Activated T-helper 1 cell treated with anti-CD3 and anti-CD28 coated beads, Interleukin-2, amount 50 U/mL, for 16 hours (primary cell): ENCODE measurements at places on chromosomes 7 and 10.

DNA sequence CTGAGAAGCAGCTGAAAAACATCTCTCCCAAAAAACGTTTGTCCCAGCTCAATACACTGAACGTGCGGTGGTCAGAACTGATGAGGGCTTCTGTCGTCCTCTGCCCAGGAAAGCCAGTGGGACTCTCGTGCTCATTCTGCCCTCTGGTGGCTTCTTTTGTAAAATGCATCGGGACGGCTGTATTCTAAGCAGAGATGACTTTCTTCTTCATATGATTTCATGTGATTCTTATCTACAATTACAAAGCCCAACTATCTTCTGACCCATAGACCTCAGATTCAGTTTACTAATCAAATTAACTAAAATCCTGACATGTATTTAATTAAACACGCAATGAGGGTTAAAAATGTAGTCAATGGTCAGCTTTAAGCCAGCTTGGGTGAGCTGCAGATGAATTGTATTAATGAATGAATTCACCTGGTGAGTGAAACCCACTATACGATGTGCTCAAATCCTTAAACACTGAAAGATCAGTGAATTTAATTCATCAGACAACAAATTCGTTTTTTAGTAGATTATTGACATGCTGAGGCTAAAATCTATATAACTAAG lies 117.6 kb upstream of the FAM204A start:
- peak; percentile 5 for DNase-seq

- DNase-seq, result no peak
Observed at GRCh38 chr7:13560441-13560840, 429.0 kb downstream of the ETV1 start.

DNA sequence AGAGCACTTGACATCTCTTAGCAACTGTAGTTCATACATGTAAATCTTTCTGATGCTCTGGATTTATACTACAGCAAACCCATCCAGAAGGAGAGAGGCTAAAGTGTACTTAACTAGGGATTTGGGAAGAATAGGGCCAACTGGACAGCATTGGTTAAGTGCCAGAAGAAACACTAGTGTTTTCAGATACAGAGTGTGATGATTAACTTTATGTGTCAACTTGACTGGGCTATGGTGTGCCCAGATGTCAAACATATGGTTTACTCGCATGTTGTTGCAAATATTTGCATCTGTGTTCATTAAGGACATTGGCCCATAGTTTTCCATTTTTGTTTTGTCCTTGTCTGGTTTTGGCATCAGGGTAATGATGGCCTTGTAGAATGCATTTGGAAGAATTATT lies 384.7 kb upstream of the KCND2 start:
- no peak for DNase-seq

DNA sequence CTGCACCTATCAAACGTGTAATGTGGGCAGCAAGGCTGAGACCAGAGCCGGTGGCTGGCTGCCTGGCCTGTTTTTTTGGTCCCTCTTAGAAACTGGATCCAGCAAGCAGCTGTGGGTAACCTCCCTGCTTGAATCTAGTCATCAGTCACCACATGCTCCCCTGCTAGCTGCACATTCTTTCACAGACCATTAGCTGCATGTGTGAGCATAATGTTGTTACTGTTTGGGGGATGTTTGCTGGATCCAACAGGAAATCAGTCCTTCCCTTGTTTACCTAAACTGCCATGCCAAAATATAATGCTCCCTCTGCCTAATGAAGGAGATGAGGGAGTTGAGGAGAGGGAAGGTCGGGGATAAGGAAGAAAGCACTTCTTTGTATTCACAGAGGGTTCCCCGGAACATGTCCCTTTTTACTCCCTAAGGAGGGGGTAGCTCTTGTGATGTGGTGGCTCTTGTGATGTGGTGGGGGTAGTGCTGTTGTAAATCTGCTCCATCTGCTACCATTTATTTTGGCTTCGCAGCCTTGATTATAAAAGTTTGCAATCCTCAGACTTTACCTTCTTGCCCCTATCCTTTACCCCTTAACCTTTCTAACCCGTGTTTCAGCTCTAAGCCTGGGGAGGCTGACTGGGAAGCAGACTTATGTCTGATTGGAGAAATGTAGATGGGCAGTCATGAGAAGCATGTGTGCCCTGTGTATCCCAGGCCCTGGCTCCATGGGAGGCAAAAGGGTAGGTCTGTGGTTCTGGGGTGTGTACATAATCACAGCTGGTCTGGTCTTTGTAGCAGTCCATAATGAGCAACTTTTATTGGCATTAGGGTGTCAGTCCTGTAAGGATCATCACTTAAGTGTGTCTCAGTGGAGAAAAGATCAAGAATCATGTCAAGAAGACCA lies 20.8 kb downstream of the LOXL4 start:
- DNase-seq, result no peak

GRCh38 chr7:121329191-121330052 lies 622 bp downstream of the WNT16 start:
- no peak for DNase-seq

DNA sequence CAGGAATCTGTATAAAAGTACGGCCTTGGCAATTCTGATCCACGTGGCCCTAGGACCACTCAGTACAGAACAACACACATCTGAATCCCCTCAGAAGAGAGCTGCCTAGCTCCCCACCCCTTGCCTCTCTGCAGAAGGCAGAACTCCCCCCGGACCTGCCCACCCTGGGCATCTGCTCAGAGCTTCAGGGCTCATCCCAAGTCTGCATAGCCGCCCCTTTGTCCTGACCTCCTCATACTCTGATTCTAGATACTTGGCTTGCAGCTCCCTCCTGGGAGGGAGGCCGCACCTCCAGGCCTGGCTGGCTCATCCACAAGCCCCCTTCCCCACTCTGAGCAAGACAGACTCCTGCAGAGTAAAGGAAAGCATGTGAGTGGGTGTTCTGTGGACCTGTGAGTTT lies 49.6 kb downstream of the GRID1 start:
- DNase-seq, result no peak

- no peak for DNase-seq
Observed at GRCh38 chr7:116576350-116577319, 51.8 kb downstream of the CAV1 start.

GRCh38 chr10:18005445-18005780 lies 53.7 kb downstream of the SLC39A12 start:
- no peak for DNase-seq

DNA sequence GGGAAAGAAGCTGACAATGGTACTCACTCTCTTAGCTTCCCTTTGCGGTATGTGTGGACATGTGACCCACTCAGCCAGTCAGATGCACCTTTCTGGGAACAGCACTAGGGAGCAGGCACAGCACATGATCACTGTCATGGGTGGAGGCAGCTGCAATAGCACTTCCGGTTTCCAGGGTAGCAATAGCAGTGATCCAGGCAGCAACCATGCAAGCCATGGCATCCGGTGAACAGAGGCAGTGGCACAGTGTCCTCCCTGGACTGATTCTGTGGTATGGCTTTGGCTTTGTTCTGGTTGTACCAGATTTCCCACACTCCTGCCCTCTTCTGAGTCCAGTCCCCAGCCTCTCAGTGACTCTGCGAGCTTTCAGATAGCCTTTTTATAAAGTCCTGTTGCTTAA lies 86.8 kb upstream of the NAMPT start:
- DNase-seq, result no peak

- no peak for DNase-seq
Observed at GRCh38 chr10:120643351-120643750, 186.3 kb downstream of the PLPP4 start.

- no peak for DNase-seq
Observed at GRCh38 chr7:165661-166337, 26.6 kb upstream of the FAM20C start.

DNA sequence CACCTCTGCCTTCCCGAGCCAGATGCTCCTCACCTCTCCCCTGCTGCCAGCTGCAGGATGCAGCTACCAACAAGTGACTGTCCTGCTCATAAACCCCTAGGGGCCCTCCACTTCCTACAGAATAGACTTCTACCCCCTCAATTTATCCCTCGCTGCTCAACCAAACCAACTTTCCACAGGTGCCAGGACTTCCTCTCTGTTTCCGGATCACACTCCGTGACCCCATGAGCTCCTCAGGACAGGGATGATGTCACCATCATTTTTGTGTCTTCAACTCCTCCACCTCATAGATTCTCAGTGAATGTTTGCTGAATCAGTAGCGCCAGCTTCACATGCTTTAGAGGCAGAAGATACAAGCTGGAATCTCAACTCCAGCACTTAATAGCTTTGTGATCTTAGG lies 25.8 kb upstream of the ADRB1 start:
- DNase-seq, result no peak
